ENCODE measurements at places on chromosomes 12 and 14. TPM values are rescaled to one million over a fixed set of nuclear protein-coding genes. Genes with fewer than 3 reads are reported as not detected.

Gene CHURC1
- total RNA-seq = 41.1 TPM

Gene POU6F1
- total RNA-seq = 1.1 TPM

Gene TPPP2
- total RNA-seq = not detected

Gene BEGAIN
- total RNA-seq = not detected

Measured in smooth muscle cell of bladder (primary cell).